ENCODE measurements at places on chromosomes 6 and 20.

- no peak for DNase-seq
Measured at GRCh38 chr6:79789896-79790295, 157.5 kb downstream of the ELOVL4 start.

DNA sequence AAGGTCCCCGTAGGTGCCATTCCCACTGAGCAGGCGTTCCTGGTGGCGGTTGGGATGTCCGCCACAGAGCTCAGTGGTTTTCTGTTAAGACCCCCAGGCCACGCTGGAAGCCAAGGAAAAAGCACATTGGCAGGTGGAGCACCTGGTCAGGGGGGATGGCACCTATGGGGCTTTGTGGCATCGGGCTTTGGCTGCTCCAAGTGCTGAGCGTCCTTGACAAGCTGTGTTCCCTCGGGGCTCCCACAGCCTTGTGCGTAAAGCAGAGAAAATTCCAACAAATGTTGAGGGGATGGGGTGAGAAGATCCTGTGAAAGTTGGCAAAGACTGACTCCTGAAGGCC, 135.4 kb downstream of the JPH2 start:
- DNase-seq = no peak

GRCh38 chr6:78810146-78810545, 57.2 kb upstream of the IRAK1BP1 start:
- DNase-seq = peak; percentile 13

DNA sequence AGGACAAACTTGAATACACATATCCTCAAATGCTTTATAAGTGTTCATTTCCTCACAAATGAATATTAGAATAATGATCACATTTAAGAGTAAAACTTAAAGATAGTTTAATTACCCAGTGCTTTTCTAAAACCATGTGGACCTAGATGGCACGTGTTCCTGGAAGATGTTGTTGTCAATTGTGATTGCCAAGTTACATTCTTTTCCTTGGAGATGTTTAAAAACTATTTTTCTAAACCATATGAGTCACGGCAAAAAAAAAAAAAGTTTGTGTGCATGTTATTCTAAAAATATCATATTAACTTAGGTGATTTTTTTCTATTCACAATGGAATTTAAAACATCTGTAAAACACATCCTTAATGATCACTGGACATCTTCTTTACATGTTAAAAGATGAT, 51.1 kb downstream of the RCAN2 start:
- DNase-seq = no peak

DNA sequence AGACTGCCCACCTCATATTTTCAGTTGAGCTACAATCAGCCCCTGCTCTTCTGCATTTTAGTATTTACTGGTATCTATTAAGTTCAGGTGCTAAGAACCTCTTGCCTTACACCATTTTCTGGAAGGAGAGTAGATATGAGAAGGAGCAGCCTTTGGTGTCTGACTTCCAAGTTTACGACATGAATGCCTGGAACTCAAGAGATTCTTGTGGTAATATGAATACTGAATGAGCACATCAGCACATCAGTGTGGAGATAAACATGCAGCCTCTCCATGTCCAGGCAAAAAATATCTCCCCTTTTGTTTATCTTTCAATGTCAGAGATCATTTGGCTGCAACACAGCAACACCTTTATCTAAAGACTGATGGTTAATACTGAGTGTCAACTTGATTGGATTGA, 65.8 kb upstream of the THEMIS start:
- no peak for DNase-seq

DNA sequence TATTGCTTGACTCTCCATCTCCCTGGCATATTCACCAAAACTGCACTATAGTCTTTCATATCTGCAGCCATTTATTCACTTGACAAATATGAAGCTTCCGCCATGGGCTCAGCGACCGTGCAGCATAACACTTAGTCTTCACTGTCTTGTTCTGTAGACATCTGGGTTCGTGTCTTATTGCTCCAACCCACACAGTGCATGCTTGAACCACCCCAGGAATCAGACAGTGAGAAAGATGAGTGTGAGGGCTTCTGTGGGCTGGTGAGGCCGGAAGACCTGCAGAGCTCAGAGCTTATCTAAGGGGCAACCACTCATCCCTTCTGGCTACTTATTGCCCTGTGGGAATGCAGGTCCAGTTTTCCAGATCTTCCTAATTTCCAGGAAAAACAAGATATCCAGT, 19.9 kb upstream of the FAM50B start:
- no peak for DNase-seq

DNA sequence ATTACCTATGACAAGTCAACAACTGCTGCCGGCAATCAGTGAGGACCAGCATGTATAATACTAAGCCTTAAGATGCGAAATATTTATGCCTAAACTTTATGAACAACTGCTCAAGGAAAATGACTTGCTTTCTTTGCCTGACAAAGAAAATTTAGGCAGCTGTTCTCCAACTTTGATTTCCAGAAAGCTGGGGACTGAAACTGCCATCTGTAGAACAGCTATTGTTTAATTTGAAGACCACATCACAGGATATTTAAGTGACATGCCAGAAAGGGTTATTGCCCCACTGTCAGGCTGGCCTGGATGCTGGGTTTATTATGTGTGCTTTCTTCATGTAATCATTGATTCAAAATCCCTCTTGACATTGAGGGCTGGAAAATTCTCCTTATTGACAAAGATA, 153.9 kb upstream of the ENPP5 start:
- DNase-seq = no peak

GRCh38 chr6:6612308-6612707, 23.8 kb downstream of the LY86 start:
- no peak for DNase-seq

DNA sequence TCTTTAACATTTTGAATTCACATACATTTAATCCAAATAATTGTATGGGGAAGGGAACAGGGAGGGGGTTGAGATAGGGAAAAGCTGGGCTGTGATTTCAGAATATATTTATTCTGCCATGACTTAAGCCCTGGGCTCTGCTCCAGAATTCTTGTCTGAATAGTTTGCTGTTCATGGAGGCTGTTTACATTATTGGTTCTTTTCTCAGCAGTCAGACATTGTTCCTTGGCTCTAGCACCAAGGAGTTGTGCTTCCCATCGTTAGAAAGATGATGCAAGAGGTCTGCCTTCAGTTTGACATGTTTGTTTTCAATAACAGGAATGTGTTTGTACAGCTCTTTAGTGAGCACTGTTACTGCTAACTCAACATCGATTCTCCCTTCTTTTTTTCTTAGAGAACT, 198.8 kb upstream of the CDYL start:
- DNase-seq = peak; percentile 57

GRCh38 chr6:39777661-39778060, 14.5 kb upstream of the DAAM2 start:
- no peak for DNase-seq

- no peak for DNase-seq
Measured at GRCh38 chr6:37555040-37555781, 55.5 kb upstream of the CCDC167 start.

GRCh38 chr6:132100388-132100990, 149.3 kb upstream of the CCN2 start:
- no peak for DNase-seq

DNA sequence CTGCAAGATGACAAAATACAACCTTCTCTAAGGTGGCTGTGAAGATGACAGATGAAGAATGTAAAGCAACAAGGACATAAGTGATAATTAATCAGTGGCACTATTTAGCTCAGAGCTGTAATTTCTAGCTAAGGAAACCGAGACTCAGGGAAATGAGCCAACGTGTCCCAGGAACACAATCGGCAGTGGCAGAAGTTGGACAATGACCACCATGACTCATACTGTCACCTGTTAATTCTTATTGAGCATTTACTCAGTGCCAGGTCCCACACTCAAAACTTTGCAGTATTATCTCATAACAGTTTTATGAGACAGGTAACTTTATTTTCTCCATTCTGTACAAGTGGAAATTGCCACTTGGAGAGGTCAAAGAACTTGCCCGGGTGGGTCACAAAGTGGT, 55.8 kb downstream of the LAMA4 start:
- no peak for DNase-seq

- peak; percentile 26 for DNase-seq
Measured at GRCh38 chr20:5569021-5569420, 181.2 kb upstream of the SHLD1 start.

- no peak for DNase-seq
Measured at GRCh38 chr20:13046409-13046808, 37.6 kb downstream of the SPTLC3 start.

DNA sequence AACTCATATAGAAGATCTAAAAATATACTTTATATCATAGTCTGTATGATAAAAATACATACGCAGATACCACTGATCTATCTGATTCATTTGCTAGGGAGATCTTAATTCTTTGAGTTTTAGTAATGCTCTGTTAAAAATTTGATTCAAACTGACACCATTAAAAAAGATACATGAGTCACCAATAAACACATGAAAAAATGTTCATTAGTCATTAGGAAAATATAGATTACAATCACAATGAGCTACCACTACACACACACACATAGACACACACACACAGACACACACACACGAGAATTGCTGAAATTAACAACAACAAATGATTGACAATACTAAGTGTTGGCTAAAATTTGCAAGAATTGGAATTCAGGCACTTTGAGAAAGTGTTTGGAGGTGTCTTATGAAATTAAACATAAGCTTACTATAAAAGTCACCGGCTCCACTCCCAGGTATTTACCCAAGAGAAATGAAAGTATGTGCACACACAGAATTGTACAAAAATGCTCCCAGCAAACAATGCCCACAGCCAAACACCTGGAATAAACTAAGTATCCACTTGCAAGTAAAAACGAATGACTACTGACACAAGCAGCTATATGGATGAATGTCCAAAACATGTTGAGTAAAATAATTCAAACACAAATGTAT, 117.7 kb upstream of the GGTLC1 start:
- no peak for DNase-seq

DNA sequence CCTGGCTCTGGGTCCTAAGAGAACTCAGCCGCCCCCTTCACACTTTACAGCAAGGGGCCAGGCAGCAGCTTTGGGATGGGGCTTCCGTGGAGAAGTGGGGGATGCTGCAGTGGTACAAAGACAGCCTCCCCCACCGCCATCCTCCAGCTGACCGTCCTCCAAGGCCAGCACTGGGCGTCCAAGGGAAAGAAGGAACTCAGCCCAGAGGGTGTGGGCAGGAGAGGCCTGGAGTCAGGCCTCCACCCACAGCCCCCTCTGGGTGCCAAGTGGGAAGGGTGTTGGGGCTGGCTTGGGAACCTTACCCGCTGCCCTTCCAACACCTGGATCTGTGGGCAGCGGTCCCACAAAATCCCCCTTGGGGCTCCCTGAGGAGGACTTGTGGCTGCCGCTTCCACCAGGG, 13.1 kb downstream of the STMN3 start:
- DNase-seq = no peak

Measured in pulmonary artery endothelial cell (primary cell).